ENCODE measurements at places on chromosomes 1 and 21.

- no peak for DNase-seq
These were observed 505 bp downstream of the ENTREP3 start for GRCh38 chr1:155254714-155255242.

DNA sequence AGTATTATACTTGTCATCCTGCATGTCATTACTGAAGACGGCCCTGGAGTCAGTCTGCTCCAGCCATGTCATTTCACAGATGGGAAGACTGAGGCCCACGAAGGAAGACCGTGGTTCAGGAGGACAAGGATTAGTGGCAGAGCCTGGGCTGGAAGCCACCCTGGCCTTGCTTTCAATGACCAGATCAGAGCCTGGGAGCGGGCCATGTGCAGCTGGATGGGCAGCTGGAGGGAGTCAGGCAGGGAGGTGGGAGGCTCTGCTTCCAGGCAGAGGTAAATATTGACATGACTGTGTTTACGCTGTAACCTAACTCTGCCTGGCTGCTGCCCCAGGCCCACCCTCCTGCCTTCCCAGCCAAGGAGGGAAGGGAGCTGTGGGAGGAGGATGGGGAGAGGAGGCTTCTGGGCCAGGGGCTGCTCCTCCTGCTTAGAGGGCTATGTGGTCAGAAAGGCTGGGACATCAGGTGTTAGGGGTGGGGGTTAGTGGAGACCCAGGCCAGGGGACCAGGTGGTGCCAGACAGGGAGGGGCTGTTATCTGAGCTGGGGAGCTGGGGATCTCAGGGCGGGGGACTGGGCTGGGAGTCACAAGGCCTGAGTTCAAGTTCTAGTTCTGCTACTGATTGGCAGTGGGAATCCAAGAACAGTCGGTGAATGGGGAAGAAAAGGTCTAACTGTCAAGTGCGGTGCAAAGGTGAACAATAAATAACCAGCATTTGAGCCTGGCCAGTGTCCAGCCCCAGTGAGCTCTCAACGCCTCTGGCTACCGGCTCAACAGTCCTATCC lies 48.5 kb upstream of the ECE1 start:
- no peak for DNase-seq

- DNase-seq: no peak
These were observed 200.8 kb downstream of the RHOU start for GRCh38 chr1:228935855-228936727.

DNA sequence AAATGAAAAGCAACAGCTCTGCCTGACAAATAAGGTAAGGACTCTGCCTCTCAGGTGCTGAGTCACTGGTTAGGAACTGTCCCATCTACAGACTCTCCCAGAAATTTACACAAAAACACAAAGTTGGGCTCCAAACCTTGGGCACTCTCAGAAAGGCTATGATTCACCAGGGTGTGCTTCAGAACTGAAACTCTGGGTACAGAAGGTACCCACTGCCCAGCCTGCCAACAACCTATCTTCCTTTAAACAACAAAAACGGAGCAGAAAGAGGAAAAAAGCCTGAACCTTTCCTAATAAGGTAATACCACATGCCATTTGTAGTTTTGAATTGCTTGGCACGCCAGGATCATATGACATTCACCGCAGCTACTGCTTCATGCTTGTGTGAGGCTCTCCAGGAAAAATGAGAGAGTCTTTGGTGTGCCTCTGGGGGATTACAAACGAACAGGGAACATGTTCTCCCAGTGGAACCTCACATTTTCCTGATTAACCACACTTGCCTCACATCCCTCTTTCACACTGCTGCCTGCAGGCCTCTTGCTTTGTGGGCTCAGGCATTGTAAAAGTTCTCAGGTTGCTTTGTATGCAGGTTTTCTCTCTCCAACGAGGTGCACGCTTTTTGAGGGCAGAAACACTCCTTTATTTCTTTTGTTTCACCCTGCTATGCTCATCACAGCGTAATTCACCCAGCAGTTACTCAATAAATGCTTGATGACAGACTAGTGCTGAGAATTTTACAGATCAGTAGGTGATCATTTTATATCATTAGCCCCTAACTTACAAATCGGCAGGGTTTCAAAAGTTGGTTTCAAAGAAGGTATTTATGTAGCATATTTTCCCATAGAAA lies 65.1 kb downstream of the GADD45A start:
- peak; percentile 61 for DNase-seq

- DNase-seq: no peak
These were observed 6.3 kb downstream of the PROK1 start for GRCh38 chr1:110457206-110457605.

- no peak for DNase-seq
These were observed 96.7 kb downstream of the NGF start for GRCh38 chr1:115241309-115241708.

GRCh38 chr1:61426885-61427284 lies 298.1 kb downstream of the TM2D1 start:
- no peak for DNase-seq

DNA sequence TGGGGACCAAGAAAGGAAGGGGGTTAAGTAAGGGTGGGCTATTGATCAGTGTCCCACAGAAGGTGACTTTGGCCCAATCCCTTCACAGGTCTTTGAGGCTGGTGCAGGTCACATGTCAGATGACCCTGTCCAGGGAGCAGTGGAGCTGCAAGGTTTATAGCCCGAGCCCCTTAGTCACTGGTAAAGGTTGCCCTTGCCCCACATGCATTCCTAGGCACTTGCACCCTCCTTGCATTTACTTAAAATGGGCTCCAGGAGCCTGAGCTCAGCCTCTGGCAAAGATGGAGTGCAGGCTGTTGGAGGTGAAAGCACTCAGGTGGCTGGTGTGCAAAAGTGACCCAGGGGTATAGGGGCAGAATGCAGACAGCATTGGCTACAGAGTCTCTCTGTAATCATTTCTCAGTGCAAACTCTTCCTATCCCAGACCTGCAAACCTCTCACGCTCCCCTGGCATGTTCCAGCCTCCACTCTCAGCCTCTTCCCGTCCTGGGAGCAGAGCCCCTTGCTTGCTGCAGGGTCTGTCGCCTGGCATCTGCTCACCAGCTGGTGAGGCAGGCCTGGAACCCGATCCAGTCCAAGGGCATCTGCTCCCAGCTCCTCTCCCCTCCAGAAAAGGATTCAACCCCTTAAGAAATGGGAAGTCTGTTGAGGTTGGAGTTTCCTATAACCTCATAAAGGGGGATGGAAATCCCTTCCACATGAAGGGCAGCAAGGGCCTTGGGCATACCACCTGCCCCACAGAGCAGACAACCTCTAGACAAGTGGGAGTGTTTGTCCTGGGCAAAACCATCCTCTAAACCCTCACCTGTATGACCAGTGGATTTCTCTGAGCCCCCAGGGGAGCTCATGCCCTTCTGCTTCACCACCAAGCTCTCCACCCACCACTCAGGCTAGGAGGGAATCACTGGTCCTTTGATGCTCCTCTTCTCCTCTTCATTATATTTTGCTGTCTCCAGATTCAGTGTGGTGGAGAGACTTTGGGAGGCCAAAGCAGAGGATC lies 23.1 kb upstream of the PTPRF start:
- no peak for DNase-seq

DNA sequence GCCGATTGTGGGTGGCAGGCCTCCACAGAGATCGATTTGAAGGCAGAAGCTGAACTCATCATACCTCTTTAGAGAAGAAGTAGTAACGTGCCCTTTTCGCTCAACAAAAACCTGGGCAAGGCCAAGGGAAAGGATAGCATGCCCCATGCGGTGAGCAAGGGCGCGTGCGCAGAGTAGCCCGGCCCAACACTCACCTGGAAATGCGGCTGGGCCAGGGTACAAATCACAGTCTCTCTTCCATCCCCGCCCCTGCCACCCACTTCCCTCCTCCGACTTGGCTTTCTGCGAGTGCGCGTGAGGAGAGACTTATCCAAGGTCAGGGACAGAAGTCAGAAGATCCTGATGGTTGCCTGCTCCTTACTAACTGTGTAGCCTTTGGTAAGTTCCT lies 160.7 kb upstream of the C1orf21 start:
- DNase-seq: no peak

DNA sequence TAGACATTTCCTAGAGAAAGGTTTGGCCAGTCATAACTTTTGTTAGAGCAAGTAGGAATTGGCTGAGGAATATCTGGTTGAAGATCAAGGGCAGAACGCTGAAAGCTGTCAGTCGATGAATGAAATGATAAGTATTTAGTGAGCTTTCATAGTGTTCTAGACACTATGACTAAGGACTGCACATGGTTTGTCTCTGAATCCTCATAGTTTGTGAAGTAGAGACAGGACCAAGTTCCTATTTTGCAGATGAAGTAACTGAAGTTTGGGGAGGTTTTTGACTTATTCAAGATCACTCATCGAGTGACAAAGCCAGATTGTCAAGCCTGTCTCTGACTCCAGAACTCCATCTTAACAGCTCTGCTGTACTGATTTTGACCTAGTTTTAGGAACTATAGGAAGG lies 4.7 kb downstream of the ELOA start:
- no peak for DNase-seq

GRCh38 chr21:45954261-45954660 lies 27.3 kb upstream of the COL6A1 start:
- no peak for DNase-seq

- no peak for DNase-seq
These were observed 130.7 kb downstream of the MACF1 start for GRCh38 chr1:39335216-39335615.

GRCh38 chr21:33761441-33762036 lies 119.2 kb downstream of the ITSN1 start:
- DNase-seq: peak; percentile 45

- peak; percentile 19 for DNase-seq
These were observed 68.3 kb upstream of the BCAR3 start for GRCh38 chr1:93749894-93750301.

GRCh38 chr21:29403922-29404538 lies 105.3 kb downstream of the BACH1 start:
- no peak for DNase-seq

GRCh38 chr1:15151377-15151806 lies 2.2 kb upstream of the TMEM51 start:
- DNase-seq: no peak

- DNase-seq: no peak
These were observed 129.1 kb upstream of the RAB4A start for GRCh38 chr1:229141689-229142377.

GRCh38 chr1:115671176-115671934 lies 29.6 kb downstream of the VANGL1 start:
- DNase-seq: no peak

GRCh38 chr21:31298618-31299269 lies 45.3 kb downstream of the TIAM1 start:
- DNase-seq: no peak

- DNase-seq: no peak
These were observed 451.7 kb downstream of the CAMTA1 start for GRCh38 chr1:7236844-7237515.

DNA sequence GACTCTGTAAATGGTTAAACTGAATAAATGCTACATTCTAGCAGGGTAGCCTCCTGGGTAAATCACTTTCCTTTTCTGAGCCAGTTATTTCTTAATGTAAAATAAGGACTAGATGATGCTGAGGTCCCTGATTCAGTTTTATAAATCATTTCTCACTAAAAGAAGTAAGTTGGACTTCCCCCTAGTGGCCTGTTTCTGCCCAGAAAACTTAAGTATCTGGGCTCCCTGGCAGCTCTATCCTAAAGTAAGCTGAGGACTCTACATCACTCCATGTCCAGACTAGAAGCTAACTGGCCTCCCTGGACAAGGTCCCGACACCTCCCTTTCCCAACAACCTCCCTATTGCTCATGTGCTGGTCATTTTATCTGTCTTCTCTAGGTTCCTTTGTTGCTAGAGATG lies 3.0 kb downstream of the GPN2 start:
- DNase-seq: peak; percentile 52

- DNase-seq: peak; percentile 83
These were observed 255.5 kb upstream of the SGIP1 start for GRCh38 chr1:66278260-66279021.

GRCh38 chr21:46151989-46152926 lies 3.1 kb downstream of the FTCD start:
- DNase-seq: no peak

- peak; percentile 31 for DNase-seq
These were observed 4.8 kb upstream of the HEATR1 start for GRCh38 chr1:236608930-236609726.

DNA sequence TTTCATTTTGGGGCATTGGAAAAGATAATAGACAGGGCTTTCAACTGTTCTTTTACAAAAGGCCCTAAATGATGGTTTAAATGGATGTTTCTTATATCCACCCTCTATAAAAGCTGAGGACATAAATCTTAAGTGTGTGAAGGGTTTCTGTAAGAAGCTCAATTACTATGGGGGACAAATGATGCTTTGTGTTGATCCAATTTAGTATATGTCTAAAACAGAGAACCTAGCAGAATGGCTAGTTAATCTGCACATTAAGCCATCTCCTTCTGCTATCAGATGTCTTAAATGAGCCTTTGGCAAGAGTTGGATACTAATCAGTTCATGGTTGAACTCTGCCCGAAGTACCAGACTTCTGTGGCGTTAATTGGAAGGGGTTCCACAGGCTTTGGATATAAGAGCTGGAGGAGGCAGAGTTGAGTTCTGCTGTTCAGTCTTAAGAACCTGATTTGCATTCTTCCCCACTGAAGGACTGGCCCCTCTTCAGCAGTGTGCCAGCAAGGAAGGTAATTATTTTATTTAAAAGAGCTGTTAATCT lies 43.1 kb downstream of the PTGFRN start:
- DNase-seq: no peak

GRCh38 chr1:200401263-200401662 lies 8.6 kb downstream of the ZNF281 start:
- no peak for DNase-seq

- no peak for DNase-seq
These were observed 11.1 kb downstream of the ACOT11 start for GRCh38 chr1:54559111-54559548.

DNA sequence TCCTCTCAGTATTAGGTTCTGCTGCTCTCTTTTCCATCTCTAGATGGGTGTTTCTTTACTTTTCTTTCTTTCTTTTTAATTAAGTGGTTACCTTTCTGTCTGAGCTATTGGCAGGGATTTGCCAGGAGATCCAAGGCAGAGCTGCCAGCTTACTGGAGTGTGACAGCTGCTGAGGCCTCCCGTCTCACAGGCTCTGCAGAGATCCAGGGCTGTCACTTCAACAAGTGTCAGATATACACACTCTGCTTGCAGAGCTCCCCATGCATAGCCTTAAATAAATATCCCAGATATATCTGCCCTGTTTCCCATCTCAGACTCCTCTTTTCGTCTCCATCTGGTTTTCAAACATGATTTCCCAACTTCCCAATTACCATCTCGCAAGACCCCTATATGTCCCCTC lies 124.3 kb downstream of the NOS1AP start:
- no peak for DNase-seq

DNA sequence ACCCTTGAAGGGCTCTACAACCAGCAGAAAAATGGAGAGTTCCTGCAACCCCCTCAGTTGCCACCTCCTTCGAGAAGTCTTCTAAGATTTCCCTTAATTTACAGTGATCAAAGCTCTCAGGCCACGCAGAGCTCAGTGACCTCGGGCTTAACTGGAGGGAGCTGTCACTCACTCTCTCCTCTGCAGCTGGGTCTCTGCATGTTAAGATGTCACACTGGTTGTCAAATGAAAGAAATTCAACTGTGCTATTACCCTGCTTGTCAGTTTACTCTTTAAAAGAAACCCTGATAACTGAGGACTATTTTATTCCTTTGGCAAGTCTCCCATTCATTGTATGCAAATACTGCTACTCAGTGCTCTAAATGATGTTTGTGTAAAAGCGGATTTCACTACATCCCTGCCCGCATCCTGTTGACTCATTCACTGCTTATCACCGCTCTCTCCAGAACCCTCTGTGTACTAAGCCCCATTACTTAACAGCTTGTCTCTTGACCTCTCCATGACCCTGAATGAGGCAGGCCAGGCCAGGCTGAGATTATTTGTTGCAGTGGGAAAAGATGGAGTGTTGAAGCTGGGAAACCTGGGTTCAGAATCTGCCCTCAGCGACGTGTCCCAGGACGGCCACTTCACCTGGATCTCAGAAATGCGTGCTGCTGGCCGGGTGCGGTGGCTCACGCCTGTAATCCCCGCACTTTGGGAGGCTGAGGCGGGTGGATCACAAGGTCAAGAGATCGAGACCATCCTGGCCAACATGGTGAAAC lies 13.7 kb downstream of the DHRS3 start:
- DNase-seq: no peak

Data from MM.1S (cell line).